AG09319 (cell line): ENCODE measurements at places on chromosomes 12 and 14.

- DNase-seq, result no peak
These were observed 286.6 kb downstream of the C12orf75 start for GRCh38 chr12:105616971-105617540.

GRCh38 chr14:52044791-52045522, 23.9 kb downstream of the NID2 start:
- peak; percentile 60 for DNase-seq

GRCh38 chr12:91887957-91888356, 257.7 kb downstream of the BTG1 start:
- no peak for DNase-seq

GRCh38 chr12:132275110-132275531, 54.3 kb downstream of the GALNT9 start:
- no peak for DNase-seq

- no peak for DNase-seq
These were observed 93.6 kb downstream of the TNFAIP2 start for GRCh38 chr14:103216857-103217256.

GRCh38 chr14:101859538-101859902, 98.0 kb downstream of the PPP2R5C start:
- no peak for DNase-seq

GRCh38 chr12:113838896-113839295, 127.2 kb downstream of the RBM19 start:
- DNase-seq, result no peak

GRCh38 chr12:122951979-122952892, 14.0 kb downstream of the ABCB9 start:
- no peak for DNase-seq

DNA sequence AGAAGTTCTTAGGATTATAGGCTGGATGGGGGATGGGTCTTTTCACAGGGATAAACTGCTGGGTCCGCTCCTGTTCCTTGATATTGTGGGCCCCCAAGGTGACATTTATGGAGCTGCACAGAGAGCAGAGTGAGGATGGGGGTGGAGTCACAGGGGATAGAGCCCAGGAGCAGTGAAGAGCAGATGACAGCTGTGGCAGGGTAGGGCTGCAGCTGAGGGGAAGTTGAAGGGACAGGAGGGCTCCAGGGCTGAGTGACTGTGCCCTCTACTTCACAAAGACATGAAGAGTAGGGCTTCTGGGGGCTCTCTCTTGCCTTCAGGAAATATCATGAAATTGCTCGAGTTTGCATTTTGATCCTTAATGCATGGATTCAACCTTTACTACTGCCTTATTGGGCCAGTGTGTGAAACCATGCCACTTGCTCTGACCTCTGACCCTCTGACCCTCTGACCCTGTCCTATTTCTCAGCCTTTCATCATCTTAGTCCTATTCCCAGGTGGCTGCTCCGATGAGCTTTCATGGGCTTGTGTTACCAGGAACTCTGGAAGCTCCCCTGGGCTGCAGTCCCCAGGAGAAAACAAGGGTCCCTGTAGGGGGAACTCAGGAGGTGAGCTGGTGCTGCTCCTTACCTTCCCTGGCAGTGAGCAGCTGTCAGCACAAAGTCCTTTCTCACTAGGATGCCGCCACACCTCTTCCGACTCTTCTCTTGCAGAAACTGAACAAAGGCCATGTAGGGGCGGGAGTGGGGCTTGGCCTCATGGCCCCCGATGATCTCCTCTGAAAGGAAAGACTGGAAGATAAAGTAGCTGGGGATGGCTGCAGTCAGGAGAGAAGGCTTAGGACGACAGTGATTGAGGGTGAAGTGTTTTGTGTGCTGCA, 1.6 kb downstream of the GZMH start:
- DNase-seq, result no peak

DNA sequence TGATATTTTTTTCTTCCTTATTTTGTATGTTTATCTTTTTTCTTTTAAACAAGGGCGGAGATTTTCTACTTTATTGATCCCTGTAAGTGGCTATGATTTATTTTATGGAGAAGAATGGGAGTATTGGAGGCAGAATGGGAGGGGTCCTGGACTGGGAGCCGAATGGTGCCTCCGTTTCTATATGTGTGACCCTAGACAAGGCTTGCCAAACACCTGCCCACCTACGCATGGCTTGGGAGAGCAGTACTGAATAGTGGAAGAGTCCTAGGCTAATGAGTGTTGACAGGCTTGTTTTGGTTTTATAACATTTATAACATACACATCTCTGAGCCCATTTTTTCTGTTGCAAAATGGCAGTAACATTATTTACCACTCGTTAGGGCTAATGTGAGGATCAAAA, 29.0 kb downstream of the STK38L start:
- DNase-seq, result no peak

GRCh38 chr12:67692966-67693365, 44.4 kb downstream of the DYRK2 start:
- DNase-seq, result no peak

DNA sequence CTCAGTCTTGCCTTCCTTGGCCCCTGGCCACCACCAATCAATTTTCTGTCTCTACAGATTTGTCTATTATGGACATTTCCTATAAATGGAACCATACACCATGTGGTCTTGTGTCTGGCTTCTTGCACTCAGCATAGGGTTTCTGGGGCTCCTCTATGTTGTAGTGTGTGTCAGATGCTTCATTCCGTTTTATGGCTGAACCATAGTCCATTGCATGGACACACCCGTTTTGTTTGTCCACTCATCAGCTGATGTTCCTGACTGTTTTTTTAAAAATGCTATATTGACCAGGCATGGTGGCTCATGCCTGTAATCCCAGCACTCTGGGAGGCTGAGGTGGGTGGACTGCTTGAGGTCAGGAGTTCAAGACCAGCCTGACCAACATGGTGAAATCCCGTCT, 21.0 kb downstream of the ARL6IP4 start:
- DNase-seq, result no peak

- DNase-seq, result no peak
These were observed 42.1 kb downstream of the LRCOL1 start for GRCh38 chr12:132568301-132568700.

- peak; percentile 16 for DNase-seq
These were observed 115.5 kb downstream of the SLC2A13 start for GRCh38 chr12:39990122-39991101.

GRCh38 chr14:100702590-100702989, 24.1 kb upstream of the DLK1 start:
- no peak for DNase-seq
